ENCODE measurements at places on chromosomes 5 and 9.

GRCh38 chr5:164234321-164234720, 728.9 kb downstream of the MAT2B start:
- DNase-seq: no peak

- no peak for DNase-seq
Observed at GRCh38 chr5:151121665-151122064, 35.9 kb downstream of the ANXA6 start.

GRCh38 chr5:153429761-153430380, 60.6 kb upstream of the GRIA1 start:
- no peak for DNase-seq

DNA sequence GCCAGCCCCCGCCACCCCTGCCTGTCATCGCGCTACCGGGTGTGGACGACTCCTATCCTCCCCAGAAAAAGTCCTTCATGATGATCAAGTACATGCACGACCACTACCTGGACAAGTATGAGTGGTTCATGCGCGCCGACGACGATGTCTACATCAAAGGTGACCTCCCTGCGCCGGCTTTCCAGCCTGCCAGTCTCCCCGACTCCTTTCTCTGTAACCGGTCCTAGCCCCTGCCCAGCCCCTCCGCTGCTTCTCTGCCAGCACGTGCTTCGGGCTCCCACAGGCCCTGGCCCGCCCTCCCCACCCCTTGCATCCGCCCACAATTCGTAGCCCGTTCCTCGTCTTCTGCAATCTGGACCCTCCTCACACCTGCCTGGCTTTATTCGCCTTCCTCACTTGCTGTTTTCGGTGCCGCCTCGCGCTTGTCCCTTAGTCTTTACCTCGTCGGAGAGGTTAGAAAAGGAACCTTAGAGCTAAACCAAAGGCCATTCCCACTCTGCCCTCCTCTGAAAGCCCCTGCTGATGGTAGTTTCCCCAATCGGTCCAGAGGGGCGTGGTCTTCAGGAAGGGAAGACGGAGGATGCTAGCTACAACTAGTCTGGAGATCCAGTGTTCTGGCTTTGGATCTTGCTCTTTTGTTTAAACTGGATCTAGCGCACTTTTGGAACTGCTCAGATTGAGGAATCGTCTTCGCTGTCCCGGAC, 1.4 kb downstream of the CHSY3 start:
- no peak for DNase-seq

DNA sequence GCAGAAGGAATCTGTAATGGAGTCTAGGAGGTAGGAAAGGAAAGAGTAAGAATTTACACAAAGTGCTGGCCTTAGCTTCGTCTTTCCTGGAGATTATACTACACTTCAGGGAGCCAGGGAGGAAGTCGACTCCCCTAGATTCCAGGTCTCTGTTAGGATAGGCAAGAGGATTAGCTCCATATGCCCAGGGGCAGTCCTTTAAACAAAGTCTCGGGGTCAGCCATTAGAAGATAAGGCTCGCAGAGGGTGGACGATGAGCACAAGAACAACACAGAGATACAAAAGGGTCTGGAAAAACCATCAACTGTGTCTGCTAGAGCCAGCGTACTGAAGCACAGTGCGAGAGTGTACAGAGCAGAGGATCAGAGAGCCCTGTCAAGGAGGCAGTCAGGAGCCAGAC, 344.7 kb upstream of the TNC start:
- no peak for DNase-seq

GRCh38 chr5:143403593-143404415, at the start of gene NR3C1:
TSS of gene NR3C1 (minus strand) at chr5:143403686. CDS start at chr5:143400839, 2,847 bp downstream.
- DNase-seq: peak; percentile 75

DNA sequence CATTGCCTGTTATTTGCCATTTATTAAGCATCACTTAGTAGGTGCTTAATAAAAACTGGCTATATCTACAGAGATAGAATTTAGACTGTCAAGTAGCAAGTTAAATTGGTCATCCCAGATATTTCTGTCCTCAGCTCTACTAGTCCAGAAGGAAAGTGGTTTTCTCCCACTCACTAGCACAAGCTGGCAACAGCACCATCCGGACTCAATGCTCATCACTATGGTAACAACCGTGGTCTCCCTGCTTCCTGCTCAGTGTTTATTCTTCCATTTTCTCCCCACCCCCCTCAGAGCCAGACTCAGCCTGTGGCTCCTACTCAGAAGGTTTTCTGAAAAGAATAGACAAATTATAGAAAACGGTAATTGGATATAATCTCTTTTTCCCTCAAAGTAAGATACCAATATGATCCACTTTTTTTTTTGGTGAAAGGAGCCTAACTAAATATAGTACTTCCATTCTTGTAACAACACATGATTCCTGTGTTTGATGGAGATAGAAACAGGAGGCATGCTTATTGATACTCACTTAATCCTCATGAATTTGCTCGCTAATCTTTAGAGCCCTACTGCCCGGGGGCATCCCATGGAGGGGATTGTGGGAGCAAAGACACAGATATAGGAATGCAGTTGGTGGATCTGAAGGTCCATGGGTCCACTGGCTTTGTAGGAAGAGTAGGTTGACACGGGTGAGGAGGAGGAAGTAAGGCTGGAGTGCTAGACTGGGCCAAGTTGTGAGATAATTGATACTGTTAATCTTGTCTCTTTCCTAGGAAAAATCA, 191.4 kb downstream of the MAN2A1 start:
- no peak for DNase-seq

DNA sequence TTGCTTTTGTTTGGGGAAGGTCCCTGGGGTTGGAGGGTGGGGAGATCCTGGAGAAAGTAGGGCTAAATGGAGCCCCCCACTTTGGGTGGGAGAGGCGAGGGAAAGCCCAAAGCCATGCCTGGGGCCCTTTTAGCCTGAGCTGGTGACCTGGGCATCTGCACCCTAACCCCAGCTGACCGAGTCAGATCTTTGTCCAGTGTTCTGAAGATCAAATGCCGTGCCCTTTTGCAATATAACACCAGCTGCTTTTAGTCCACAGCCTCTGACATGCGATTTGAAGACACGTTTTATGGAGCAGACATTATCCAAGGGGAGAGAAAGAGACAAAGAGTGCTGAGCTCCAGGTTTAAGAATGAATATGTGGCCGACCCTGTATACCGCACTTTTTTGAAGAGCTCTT, 416.5 kb downstream of the KDM4C start:
- DNase-seq: no peak

DNA sequence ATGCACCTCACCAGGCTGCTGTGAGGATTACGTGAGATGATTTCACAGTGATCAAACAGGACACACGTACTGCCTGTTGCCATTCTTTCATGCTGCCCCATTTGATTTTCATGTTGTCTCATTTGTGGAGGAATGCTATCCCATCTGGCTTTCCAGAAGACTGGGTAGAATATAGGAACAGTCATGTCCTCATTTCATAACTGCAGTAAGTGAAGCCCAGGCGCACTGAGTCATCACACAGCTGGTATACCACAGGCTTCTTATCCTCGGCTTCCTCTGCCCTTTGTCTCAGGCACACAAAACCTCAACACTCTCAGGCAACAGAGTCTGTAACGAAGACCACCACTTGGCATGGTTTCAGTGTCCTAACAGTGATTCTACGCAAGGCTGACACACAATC, 62.3 kb downstream of the LHFPL2 start:
- DNase-seq: no peak

- no peak for DNase-seq
Observed at GRCh38 chr9:18352711-18353110, 121.2 kb upstream of the ADAMTSL1 start.

GRCh38 chr5:144711172-144711571, 540.5 kb downstream of the KCTD16 start:
- no peak for DNase-seq

DNA sequence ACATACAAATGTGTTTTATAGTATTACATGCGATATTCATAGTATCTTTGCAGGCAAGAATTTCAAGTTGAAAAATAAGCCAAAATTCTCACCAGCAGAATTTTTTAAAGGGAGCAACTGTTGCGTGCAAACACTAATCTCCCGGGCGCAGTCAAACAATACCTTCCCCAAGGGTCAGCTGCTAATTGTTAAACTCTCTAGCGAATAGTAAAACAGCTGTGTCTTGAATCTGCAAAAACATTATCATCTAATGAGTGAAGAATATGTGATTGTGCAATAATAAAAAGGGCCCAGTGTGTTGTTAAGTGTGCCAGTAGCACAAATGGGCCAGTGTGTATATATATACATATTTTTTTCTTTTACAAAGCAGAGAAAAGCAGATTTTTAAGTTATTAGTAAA, 131.4 kb downstream of the CCDC192 start:
- no peak for DNase-seq

DNA sequence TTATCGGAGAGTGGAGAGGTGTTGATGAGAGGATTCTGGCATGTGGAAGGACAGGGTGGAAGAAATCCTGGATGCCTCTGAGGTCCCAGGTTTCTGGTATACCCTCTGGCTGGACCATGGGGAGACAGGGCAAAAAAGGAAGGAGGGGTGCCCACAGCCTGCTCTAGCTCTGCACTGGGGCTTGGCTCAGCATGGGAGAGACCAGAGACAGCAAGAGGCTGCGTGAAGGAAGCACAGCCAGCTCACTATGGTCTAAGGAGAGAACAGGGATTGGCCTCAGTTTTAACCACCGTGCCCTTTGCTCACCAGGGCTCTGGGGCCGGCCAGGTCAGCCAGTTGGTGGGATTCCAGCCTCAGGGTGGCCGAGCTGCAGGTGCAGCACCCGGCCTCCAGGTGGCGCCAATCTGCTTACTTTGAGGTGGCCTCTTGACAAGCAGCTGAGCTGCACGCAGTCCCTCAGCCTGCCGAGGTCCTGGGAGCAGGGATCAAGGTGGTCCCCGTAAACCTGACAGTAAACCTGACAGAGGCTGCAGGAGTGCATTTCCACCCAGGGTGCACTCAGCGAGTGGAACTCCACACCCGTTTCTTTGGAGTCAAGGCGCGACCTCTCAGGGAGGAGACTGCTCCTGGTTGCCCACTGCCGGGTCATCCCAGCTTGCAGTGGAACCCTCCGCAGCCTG, 25.0 kb upstream of the SPTLC1 start:
- DNase-seq: peak; percentile 41

DNA sequence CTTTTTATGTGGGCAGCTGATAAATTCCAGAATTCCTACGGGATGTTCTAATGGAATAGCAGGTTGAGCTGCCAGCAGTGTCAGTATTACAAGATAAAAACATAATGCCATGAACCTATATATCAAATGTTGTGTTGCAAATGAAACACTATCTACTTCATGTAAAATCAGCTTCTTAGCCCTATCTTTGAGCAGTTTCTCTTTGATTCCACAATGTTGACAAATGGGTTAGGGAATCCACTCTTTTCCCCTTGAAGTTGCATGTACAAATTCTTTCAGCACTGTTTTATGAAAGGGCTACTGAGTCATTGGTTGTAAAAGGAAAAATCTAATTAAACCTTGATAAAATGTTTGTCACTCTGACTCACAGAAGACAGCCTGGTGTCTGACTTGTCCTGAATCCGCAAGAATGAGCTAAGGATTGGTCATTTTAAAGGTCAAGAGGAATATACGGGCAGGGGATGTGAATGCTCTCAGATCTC, 950.6 kb upstream of the NUDT12 start:
- no peak for DNase-seq

DNA sequence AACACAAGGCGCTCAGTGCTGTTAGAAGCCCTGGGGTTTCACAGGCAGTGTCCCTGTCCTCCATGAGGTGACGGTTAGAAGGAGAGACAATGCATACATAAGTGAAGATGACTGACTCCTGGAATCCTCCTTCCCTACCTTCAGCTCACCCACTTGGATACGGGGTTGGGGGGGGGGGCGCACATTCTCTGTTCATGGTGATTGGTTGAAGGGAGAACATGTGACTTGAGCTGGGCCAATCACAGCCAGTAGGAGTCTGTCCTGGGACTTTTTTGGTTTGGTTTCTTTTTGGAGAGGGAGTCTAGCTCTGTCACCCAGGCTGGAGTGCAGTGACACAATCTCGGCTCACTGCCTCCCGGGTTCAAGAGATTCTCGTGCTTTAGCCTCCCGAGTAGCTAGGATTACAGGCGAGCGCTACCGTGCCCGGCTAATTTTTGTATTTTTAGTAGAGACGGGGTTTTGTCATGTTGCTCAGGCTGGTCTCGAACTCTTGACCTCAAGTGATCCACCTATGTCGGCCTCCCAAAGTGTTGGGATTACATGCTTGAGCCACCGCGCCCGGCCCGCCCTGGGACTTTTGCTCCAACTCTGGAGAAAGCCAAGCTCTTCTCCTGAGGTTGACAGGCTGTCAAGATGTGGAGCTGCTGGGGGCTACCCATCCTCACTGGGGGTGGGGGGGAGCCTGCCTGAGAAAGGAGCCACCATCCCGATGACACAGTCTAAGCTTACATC, 30.8 kb downstream of the SH3PXD2B start:
- DNase-seq: no peak

GRCh38 chr5:135678640-135679268, 100.0 kb upstream of the CXCL14 start:
- DNase-seq: no peak

DNA sequence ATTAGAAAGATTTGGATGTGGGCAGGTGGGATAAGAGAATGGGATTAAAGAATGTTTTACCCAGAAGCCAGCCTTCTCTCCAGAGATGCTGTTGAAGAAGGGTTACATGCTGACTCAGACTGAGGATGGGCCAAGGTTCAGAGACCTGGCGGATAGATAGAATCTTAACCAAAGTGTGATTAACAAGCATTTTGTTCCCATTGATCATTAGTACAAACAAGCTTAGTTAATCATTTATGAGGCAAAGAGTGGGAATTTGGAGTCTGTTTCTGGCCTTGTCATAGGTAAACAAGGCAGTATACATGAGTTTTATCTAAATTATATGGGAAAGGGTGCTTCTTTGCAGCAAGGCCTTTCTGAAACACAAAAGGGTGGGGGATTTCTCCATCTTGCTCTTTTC, 20.8 kb upstream of the DTWD2 start:
- no peak for DNase-seq

DNA sequence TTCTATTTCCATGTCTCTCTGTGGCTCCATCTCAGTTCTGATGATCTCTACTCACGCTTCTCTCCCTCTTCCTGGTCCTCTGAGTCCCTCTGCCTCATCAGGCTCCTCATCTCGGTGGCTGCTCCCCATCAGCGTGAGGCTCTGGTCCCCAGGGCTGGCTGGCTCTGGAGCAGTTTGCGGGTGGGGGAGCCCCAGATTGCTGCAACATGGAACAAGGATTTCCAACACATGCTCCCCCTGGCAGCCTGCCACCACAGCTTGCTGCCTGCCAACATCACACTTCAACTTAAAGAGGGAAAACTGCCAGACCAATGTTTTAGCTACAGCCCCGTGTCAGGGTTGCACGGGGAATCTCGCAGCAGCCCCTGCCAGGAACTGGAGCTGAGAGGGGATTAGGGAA, 77.2 kb upstream of the NEK6 start:
- no peak for DNase-seq

GRCh38 chr9:100598641-100599145, 20.8 kb downstream of the CAVIN4 start:
- peak; percentile 60 for DNase-seq

GRCh38 chr5:91090995-91091394, 292.1 kb downstream of the ARRDC3 start:
- no peak for DNase-seq

Measured in activated CD4-positive, CD25-positive, alpha-beta regulatory T cell (primary cell).